ENCODE measurements at places on chromosomes 12 and 14.

DNA sequence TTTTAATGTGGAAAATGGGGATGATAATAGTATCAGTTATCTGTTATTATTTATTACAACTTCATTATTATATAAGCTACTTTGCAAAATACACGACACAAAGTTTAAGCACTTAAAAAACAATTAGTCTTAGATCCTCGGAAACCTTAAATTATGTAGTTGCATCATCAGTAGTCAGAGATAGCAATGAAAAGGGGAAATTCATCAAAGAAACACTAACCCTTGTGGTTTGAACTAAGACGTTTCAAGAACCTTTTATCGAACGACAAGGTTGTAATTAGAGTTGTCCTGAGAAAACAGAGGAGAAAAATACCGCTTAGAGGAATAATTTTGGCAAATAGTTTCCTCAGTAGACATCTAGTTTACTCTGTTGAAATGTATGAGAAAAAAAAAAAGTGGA, 198.5 kb downstream of the PTPRO start:
- DNase-seq: no peak

GRCh38 chr14:102043251-102044025, 43.4 kb downstream of the HSP90AA1 start:
- DNase-seq: no peak

GRCh38 chr14:58772116-58772515, 134.4 kb downstream of the DACT1 start:
- DNase-seq: no peak

GRCh38 chr14:101173698-101174521, 270.4 kb upstream of the RTL1 start:
- no peak for DNase-seq

GRCh38 chr12:47686645-47687240, 19.1 kb downstream of the RPAP3 start:
- no peak for DNase-seq

- no peak for DNase-seq
Measured at GRCh38 chr14:87179936-87180335, 813.0 kb downstream of the GALC start.
